ENCODE measurements at places on chromosomes 16 and 17. TPM values are rescaled to one million over a fixed set of nuclear protein-coding genes. Genes with fewer than 3 reads are reported as not detected.

The TGFB1I1 gene
- 46.9 TPM for total RNA-seq

DNA sequence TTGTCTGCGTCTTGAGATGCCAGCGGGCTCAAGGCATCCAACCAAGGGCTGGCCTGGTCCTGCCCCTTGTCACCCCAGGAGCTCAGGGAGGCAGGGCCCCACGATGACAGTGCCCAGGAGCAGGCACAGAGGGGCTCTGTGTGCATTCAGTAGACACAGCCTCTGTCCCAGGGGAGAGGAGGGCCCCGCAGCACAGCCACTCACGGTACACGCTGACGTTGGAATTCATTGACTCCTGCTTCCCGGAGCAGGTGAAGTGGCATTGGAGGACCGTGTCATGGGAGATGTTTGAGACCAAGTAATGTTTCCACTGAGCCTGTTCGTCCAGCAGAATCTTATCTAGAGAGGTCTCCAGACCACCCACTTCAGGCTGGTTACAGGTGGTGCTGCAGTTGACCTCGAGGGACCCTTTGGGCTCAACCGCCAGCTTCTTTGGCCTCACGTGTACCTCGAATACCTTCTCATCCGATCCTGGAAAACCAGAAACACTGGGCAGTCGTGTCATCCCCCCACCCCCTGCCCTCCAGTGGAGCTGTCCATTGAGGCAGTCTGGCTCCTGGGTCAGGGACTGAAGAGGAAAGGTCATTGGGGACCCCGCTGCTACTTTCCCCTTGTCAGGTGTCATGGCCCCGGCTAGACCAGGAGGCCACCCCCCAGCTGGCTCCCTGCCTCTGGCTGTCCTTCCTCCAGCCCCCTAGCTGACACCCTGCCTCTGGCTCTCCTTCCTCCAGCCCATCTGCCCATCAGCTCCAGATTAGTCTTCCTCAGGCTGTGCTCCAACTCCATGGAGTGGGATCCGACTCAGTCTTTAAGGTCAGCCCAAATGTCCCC lies 7.0 kb downstream of the PRR29 start:
- DNase-seq: no peak

The TBC1D3G gene
- total RNA-seq: not detected

The TEX19 gene
- not detected for total RNA-seq

The HCRT gene
- not detected for total RNA-seq

- DNase-seq: no peak
Measured at GRCh38 chr16:47493381-47494337, 32.5 kb downstream of the PHKB start.

The CA10 gene
- total RNA-seq: not detected

DNA sequence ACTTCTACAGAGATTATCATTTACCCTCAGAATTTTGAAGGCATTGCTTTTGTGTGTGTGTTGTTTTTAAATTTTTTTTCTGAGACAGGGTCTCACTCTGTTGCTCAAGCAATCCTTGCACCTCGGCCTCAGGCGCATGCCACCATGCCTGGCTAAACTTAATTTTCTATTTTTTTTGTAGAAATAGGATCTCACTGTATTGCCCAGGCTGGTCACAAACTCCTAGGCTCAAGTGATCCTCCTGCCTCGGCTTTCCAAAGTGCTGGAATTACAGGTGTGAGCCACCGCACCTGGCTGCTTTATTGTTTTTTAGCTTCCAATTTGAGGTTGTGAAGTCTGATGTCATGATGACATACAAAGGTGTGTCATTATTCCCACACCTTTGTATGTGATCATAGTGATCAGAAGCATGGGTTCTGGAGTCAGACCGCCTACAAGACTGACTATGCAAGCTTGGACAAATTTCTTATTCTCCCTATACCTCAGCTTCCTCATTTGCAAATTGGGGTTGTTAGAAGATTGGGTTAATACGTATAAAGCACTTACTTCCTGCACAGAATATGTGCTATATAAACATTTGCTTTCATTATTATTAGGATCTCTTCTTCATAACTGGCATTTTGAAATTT lies 5.8 kb downstream of the SEPHS2 start:
- no peak for DNase-seq
